ENCODE measurements at places on chromosomes 3 and 15. TPM values are rescaled to one million over a fixed set of nuclear protein-coding genes. Genes with fewer than 3 reads are reported as not detected.

GRCh38 chr15:64100958-64101357, 5.2 kb downstream of the SNX1 start:
- H3K4me3 ChIP-seq = no peak overlapping the region
- H3K27ac ChIP-seq = peak overlapping the region; percentile 62
- no peaks in the 10 kb centered on the region for H3K27me3 ChIP-seq
- H3K36me3 ChIP-seq = no peaks in the 10 kb centered on the region

GRCh38 chr3:51539291-51539941, 897 bp downstream of the RAD54L2 start:
- peak; percentile 21 for DNase-seq
- H3K27me3 ChIP-seq = no peaks in the 10 kb centered on the region
- H3K27ac ChIP-seq = peak overlapping the region; percentile 93
- peak overlapping the region; percentile 96 for H3K4me3 ChIP-seq
- H3K36me3 ChIP-seq = peaks cover 5% of the 10 kb centered on the region

- H3K36me3 ChIP-seq = no peaks in the 10 kb centered on the region
- no peak within 1 kb of the TSS for H3K27ac ChIP-seq
Observed at GRCh38 chr3:197029511-197030167, at the start of gene MELTF. Gene MELTF (minus strand): TSS chr3:197029817. CDS start chr3:197029702, 115 bp downstream.

DNA sequence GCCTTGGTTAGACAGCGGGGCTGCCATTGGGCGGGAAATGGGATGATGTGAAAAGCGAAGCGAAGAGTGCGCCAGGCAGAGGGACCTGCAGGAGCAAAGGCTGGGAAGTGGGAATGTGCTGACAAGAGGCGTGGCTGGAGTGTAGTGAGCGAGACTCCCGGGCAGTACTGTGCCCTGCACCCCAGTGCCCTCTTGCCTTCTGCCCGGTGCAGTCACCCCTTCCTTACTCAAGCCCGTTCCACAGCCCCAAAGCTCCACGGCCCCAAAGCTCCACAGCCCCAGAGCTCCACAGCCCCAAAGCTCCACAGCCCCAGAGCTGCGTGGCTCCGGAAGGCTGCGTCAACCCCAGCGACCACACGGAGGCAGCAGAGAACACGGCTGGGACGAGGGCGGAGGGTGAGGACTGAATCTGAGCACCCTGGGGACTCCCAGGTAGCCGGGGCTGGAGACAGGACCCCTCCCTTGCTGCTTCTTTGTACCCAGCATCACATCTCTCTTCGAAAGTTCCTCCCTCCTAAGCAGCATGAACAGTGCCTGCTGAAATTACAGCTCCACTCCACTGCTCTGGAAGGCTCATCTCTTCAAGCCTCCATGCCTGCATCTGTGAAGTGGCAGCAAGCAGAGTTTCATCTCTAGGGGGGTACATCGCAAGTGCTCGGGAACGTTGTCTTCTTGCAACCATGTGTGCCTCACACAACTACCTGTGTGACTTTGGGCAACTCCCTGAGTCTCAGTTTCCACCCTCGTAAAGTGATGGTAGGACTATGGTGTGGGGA, 108.9 kb downstream of the FBLN2 start:
- no peaks in the 10 kb centered on the region for H3K36me3 ChIP-seq
- H3K27me3 ChIP-seq = no peaks in the 10 kb centered on the region
- no peak overlapping the region for H3K4me3 ChIP-seq
- H3K4me1 ChIP-seq = no peaks in the 10 kb centered on the region
- DNase-seq = peak; percentile 33

- H3K27me3 ChIP-seq = peaks cover 3% of the 10 kb centered on the region
- H3K27ac ChIP-seq = no peak overlapping the region
- peaks cover 24% of the 10 kb centered on the region for H3K4me1 ChIP-seq
- no peaks in the 10 kb centered on the region for H3K36me3 ChIP-seq
- H3K4me3 ChIP-seq = no peak overlapping the region
- DNase-seq = no peak
Observed at GRCh38 chr3:46876313-46877300, 914 bp upstream of the PTH1R start.

DNA sequence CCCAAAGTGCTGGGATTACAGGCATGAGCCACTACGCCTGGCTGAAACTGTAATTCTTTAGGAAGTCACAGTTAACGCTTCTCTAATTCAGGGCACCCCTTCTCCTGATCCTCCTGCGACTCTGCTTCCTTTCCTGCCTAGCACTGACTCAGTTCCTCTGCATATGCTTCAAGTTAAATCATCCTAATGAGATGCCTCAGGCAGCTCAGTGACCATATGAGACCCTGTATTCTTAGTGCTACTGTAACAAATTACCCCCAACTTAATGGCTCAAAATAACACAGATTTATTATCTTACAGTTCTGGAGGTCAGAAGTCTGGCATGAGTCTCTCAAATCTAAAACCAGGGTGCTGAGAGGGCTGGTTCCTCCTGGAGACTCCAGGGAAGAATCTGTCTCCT, 271.8 kb upstream of the LYSMD4 start:
- no peak for DNase-seq
- H3K27ac ChIP-seq = no peak overlapping the region
- H3K27me3 ChIP-seq = no peaks in the 10 kb centered on the region
- H3K4me1 ChIP-seq = no peaks in the 10 kb centered on the region

DNA sequence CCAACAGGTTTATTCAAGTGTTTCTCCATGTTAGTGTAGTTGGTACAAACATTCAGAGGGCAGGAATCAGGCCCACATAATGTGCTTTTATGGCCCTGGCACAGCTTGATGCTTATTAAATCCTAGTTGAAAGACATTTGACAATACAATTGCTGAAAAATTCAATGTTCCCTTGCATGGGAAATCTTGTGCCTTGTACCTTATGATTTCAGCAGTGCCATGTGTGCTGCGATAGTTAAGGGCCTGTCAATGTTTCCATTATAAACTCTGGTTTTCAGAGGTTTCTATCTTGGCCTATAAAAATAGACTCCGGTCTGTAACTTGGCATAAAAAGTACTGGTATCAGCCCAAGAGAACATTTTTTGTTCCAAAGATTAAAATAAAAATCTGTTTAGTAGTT, 207.2 kb downstream of the TBC1D5 start:
- H3K36me3 ChIP-seq = no peaks in the 10 kb centered on the region
- no peak overlapping the region for H3K4me3 ChIP-seq
- H3K27ac ChIP-seq = no peak overlapping the region
- no peaks in the 10 kb centered on the region for H3K27me3 ChIP-seq

DNA sequence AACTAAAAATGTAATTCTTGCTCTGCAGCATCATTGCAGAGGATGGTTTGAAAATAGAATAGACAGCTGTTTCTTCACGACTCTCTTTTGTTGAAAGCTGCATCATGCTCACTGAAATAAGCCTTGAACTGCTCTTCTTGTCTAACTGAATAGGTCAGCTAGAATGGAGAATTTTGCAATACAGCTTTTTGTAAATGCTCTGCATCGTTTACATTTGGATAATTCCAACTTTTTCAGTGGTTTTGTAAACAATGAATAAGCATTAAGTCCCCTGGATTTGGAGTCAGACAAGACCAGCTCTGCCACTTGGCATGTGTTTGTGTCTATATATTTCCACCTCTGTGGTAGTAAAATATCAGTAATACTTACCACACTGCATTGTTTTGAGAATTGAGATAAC, 95.2 kb downstream of the PLSCR2 start:
- DNase-seq = no peak
- H3K27me3 ChIP-seq = no peaks in the 10 kb centered on the region
- H3K4me3 ChIP-seq = no peak overlapping the region
- no peaks in the 10 kb centered on the region for H3K4me1 ChIP-seq
- H3K36me3 ChIP-seq = no peaks in the 10 kb centered on the region
- no peak overlapping the region for H3K27ac ChIP-seq

DNA sequence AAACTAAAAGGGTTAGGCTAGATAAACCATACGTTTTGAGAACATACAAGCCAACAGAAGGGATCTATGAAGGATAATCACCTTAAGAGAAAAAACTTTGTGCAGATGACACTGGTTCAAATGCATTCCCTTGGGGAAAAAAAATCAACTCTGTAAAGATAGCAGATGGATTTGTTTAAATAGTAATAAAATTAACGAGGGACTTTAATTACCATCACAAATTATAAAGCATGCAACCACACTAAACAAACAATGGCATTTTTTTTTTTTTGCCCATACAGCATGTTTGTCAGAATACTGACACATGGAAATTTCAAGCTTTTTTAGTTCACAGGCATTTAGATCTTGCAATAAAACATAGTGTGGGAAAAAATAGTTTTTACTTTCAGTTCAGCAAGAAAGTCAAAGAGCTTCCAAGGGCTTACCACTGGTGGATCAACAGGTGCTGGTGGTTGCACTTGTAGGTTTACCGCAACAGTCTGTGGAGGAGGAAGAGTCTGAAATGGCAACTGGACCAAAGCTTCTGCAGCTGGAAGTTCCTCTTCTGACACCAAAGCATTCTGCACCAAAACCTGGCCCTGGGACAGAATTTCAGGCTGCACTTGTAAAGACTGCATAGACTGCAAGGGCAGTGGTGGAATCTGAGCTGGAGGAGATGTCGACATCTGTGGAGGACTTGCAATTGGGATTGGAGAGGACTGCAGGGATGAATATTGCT, 53.1 kb downstream of the PHC3 start:
- H3K27ac ChIP-seq = no peak overlapping the region
- no peaks in the 10 kb centered on the region for H3K4me1 ChIP-seq
- peaks cover 47% of the 10 kb centered on the region for H3K36me3 ChIP-seq
- H3K27me3 ChIP-seq = no peaks in the 10 kb centered on the region

OR5K4 gene
- total RNA-seq = not detected

GOLGA6L6 gene
- total RNA-seq = not detected

SLC9A9 gene
- total RNA-seq = 20.4 TPM

C2CD4A gene
- total RNA-seq = not detected

NPAP1 gene
- not detected for total RNA-seq

All from upper lobe of left lung (tissue), 6 donors.